ENCODE measurements at places on chromosomes 7 and 10.

DNA sequence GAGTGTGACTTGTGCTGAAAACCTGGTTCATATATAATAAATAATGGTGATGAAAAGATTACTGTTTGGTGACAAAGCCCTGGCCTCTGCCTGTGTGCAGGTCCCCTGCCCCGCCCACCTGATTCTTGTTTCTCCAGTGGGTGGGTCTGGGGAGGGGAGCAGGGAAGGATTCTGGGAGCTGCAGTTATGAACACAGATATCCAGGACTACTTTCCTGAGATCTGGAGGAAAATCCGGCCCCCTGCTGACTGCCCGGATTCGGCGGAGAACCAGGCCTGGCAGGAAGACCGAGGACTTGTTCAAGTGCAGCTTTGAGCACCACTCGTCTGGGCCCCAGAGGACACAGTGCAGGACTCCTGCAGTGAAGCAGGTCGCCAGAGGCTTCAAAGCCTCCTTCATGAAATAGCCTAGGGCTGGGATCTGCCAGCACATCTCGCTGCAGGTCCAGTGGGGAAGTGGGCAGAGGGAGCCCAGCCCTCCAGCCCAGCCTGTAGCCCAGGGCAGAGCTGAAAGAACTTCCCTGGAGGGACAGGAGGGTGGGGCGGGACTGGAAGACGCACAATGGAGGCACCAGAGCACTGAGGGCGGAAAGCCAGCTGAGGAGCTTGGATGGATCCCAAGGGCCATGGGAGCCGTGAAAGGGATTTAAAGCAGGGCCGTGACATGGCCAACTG is 7.0 kb downstream of the ATP6V0E2 start:
- DNase-seq = no peak

DNA sequence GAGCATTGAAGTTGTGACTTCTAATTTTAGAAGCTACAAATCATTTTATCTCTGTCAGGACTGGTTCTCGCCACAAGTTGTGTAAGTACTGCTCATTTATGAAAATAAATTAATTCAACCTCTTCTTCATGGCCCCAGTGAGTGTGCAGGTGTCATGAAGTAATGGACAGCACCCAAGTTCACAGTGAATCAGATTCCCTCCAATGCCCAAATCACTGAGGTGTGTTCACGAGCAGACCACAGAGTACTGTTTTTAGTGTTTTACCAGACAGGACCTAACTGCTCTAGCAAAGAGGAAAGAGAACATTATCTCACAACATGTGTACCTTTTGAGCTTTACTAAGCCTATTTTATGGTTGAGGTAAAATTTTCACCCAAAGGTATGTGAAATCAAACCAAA is 980.0 kb downstream of the CNTNAP2 start:
- no peak for DNase-seq

DNA sequence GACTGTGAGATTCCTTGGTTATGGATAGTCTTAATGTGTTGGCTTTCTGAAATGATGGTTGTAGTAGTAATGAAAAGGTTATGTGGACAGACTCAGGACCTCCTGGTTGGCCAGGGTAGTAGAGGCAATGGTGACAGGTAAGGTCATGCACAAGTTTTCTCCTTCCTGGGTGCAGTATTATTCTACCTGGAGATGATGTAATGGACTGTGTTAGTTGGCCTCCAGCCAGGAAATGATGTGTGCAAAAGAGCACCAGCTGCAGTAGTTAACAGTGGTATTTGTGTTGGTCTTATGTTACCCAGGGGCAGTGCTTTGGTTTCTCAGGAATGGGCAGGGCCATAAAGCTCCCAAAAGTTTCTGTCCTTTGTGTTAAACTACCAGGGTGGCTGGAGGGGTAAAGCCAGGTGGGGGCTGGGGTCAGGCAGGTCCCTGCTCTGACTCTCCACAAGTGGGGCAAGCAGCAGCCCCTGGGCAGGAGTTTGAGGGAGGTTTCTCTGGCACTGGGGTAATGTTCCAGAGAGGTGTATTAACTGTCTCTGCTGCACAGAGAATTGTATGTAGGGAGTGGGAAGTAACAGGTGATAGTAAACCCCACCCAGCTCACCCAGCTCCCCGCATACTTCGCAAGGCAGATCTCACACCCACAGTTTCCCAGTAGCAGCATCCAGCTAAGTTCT is 36.3 kb downstream of the GPR22 start:
- DNase-seq = no peak

DNA sequence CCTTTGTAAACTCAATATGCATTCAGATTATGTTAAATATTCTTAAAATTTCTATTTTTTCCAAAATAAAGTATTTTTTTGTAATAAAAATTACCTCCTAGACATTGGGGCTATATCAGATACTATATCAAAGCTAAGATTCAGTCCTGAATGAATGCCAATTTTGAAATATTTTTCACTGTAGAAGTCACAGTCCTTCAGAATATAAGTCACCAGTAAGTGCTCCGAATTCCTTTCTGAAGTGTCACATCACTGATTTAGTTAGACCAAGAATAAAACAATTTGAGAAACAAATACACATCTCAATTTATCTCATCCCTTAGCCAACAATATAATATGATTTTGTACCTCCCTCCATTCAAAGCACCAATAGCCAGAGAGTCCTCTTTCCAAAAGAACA is 33.9 kb upstream of the GSAP start:
- DNase-seq = no peak

DNA sequence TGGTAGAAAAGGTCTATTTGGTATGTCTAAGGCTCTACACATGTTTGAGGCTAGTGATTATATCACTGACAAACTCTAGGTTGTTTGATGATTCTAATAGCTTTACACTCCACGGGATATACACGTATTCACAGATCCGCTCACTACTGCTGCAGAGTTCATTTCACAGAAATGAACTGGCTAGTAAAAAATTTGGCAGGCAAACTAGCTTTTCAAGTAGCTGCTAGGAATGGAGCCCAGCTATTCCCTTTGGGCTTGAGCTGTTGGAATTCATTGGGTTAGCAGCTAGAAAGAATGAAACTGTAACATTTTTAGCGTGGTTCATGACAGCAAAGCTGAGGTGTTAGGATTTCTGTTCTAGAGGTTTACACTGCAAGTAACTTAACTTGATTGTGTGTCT is 37.6 kb downstream of the R3HCC1L start:
- DNase-seq = no peak

- DNase-seq = no peak
Measured at GRCh38 chr7:106570146-106570545, 90.8 kb downstream of the CCDC71L start.

- DNase-seq = no peak
Measured at GRCh38 chr10:60367024-60367423, 22.7 kb downstream of the ANK3 start.

GRCh38 chr10:84845628-84846261 is 517.4 kb downstream of the CCSER2 start:
- DNase-seq = no peak

DNA sequence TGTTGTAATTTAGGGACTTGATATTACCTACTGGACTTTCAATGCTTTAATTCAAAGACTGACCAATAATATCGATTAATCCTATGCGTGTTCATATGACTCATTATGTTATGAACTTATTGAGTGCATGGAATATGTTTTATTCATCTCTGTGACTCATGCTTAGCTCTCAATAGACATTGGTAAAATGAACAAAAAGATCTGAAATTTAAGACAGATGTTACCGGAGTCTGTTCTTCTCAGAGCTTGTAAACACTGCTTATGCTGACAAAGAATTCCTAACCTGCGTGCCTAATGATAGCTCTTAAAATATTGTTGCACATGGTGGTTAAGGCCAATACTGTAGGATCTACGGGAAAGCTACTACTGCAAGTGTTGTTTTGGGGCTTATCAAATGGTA is 131.5 kb upstream of the ACBD5 start:
- no peak for DNase-seq

- DNase-seq = no peak
Measured at GRCh38 chr10:100184840-100185239, 989 bp downstream of the ERLIN1 start.

DNA sequence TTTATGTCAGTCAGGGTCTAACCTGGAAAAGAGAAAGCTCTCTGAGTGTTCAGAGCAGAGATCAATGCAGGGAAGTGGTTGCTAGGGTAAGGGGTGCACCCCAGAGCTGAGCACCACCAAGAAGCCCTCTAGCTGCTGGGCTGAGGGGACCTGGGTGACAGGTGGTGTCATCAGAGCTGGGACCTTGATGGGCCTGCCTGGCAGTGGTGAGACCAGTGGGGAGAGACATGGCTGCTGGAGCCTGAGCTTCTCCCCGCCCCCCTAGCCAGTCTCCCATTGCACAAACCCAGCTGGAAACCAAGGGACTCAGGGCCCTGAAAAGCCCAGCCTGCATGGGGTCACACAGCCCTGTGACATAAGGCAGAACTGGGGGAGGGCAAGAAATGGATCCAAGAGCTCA is 49.1 kb upstream of the OSBPL3 start:
- no peak for DNase-seq

GRCh38 chr7:42055171-42055570 is 181.8 kb downstream of the GLI3 start:
- no peak for DNase-seq

- DNase-seq = no peak
Measured at GRCh38 chr7:155764438-155764793, 47.8 kb downstream of the SHH start.

- no peak for DNase-seq
Measured at GRCh38 chr10:48257407-48257961, 17.0 kb downstream of the FRMPD2 start.

- no peak for DNase-seq
Measured at GRCh38 chr10:4255751-4256150, 470.7 kb upstream of the KLF6 start.
